ENCODE measurements at places on chromosomes 16 and 17.
A peak's percentile ranks its signal among the peaks of the same experiment; 100 is the strongest.

- no peak for DNase-seq
Observed at GRCh38 chr17:19781488-19782458, 33.7 kb upstream of the ALDH3A1 start.

DNA sequence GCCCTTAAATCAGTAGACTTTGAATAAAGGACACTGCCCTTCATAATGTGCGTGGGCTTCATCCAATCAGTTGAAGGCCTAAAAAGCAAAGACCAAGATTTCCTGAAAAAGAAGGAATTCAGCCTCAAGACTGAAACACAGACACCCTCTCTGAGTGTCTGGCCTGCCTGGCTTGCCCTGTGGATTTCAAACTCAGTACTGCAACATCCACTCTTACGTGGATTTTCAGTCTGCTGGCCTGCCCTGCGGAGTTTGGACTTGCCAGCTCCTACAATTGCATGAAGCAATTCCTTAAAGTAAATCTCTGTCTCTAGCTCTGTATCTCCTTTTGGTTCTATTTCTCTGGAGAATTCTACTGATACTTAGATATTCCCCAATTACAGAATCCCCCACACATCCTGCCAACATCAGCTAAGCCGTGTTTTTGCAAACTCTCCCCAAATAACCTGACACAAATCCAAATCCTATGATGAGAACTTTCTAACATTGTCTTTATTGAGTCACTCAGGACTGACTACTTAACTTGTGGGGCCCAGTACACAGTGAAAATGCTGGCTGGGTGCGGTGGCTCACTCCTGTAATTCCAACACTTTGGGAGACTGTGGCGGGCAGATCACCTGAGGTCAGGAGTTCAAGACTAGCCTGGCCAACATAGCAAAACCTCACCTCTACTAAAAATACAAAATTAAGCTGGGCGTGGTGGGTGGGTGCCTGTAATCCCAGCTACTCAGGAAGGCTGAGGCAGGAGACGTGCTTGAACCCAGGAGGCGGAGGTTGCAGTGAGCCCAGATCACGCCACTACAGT, 7.2 kb upstream of the TNFRSF17 start:
- DNase-seq, result no peak

DNA sequence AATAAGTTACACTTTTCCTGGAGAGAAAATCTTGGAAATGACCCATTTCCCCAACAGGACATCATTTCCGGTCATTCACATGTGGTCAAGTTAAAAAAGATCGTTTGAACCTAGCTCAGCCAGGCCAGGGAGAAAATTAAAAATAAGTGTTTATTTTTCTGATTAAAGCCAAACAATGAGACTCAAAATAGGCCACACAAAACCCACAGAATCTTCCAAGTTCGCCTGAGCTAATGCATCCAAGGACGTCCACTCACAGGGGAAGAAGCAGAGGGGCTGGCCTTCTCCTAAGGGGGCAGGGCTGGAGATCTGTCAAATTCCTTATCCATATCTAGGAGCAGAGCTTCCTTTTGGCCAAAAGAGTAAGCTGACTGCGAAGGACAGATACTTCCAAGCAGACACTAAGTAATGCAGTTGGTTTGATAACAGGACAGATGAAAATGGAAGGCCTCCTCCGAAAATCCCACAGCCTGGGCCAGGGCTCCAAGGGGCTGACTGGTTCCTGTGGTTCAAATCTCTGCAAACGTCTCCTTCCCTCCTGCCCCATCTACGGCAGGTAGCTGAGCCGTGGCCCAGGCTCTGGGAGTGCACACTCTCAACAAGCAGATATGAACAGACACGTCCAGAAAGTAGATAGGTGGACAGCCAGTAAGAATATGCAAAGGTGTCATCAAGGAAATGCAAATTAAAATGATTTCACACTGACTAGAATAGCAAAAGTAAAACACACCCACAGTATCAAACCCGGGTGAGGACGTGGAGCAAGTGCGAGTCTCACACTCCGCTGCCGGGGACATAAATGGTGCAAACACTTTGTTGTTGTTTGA, 98.5 kb downstream of the MRM3 start:
- DNase-seq, result no peak

GRCh38 chr16:2340564-2341455, at the start of gene ABCA3:
ABCA3 (minus strand) TSS chr16:2340728; CDS start chr16:2326466, 14,262 bp downstream.
- peak; percentile 98 for DNase-seq

- no peak for DNase-seq
Observed at GRCh38 chr17:39969375-39969774, 6.6 kb downstream of the GSDMA start.

DNA sequence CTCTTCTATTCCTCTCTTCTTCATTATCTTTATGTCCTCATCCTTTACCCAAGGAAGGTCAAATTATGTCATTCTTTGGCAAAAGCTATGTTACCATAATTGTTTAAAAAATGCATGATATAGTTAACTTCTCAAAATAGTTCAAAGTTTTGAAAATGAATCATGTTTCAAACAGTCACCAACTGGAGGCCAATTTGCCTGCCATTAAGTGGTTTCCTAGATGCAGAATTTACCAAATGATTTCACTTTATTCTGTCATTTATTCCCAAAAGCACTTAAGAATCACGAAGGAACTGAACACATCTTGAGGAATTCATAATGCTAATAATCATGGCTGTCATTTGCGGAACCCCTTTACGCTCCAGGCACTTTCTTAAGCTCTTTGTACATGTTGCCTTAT, 190.9 kb upstream of the CDH11 start:
- DNase-seq, result no peak

GRCh38 chr17:9036336-9036735, 15.0 kb downstream of the NTN1 start:
- DNase-seq, result no peak

DNA sequence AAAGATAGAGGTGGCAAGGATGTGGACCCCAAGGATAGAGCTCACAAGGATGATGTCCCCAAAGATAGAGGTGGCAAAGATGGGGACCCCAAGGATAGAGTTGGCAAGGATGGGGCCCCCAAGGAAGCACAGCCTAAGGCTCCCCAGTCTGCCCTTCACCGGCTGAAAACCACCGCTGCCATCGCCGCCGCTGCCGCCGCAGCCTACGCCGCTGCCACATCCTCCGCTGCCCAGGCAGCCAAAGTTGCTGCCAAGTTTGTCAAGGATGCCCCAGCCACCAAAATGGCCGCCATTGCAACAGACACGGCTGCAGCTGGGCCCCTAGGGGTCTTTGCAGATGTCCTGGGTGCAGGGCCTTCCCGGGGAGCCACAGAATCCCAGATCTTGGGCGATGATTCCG, 19.9 kb downstream of the C16orf96 start:
- no peak for DNase-seq

DNA sequence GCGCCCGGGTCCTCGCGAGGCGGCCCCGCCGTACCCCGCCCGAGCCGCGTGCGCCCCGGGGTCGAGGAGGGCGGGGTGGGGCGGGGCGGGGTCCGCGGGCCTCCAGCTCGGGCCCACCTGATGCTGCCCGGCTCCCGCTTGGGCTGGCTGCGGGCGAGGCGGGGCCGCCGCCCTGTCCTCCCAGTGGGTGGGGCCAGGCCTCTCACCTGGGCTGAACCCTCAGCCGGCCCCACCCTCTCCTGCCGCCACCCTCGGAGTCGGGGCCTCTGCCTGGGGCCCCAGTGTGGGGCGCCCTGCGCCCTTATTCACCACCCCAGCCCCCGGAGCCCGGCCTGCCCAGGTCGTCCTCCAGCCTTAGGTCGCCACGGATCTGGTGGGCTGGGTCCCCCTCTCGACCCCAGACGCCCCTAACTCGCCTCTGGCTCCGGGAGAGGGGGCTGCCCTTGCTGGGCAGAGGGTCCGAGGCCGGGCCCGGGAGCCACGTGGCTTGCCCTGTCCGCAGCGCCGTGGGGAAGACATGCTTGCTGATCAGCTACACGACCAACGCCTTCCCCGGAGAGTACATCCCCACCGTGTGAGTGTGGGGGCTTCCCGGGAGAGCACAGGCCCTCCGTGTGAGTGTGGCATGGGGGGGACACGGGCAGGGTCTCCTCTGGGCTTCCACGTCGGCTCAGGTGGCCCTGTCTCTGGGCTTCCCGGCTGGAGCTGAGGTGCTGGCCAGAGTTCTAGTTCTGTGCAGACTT, 578 bp downstream of the RAC3 start:
- DNase-seq, result no peak

GRCh38 chr17:51914577-51914976, 243.9 kb downstream of the CA10 start:
- no peak for DNase-seq

- DNase-seq, result no peak
Observed at GRCh38 chr16:67101311-67102082, 8.2 kb upstream of the PHAF1 start.

GRCh38 chr17:66446419-66446818, 144.0 kb downstream of the PRKCA start:
- no peak for DNase-seq

DNA sequence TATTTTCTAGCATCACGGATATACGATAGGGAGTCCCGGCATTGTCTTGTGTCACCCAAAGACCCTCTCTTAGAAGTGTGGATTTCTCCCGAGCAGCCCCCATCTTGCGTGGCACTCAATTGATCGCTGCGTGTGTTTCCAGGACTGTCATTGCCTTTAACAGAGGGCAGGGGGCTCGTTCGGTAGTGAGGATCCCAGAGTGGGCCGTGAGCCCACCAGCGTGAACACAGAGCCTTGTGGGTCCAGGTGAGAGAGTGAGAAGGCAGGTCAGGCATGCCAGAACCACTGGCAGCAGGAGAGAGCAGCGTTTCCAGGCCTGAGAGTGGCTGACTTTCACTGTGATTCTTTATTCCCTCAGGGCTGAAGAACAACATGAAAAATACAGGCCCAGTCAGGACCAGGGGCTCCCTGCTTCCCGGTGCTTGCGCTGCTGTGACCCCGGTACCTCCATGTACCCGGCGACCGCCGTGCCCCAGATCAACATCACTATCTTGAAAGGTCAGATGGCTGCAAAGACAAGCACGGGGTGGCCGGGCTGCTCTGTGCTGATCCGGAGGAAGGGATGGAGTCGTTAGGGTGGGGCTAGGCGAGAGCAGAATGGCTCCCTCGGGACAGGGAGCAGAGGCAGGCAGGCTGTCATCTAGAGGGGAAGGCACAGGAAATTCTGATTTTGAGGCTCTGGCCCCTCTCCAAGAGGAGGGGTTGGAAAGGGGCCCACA, 22.4 kb downstream of the C1QTNF1 start:
- no peak for DNase-seq

DNA sequence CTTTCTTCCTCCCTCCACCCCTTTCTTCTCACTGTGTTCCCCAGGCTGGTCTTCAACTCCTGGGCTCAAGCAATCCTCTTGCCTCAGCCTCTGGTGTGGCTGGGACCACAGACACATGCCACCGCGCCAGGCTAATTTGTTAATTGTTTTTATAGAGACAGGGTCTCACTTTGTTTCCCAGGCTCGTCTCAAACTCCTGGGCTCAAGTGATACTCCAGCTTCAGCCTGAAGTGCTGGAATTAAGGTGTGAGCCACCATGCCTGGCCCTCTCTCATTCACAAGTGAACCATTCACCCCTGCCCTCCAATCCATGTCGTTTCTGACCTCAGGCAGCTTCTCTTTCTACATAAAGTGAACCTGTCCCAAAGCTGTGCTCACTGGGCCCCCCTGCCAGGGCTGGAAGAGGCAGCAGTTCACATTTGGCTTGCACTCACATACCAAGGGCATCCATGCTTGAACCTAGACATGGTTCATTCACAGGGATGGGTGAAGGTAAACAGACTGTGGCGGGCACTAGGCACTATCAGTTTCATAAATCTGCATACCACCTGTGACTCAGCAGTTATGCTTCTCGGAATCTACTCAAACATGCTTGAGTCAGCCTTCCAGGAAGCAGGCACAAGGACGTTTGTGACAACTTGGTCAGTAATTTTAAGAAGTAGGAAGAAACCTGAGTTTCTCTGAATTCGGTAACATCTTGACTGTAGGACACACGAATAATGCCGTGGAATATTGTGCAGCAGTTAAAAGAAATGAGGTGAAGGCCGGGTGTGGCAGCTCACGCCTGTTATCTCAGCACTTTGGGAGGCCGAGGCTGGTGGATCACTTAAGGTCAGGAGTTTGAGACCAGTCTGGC, 6.0 kb upstream of the RNF213 start:
- no peak for DNase-seq

- DNase-seq, result no peak
Observed at GRCh38 chr16:12874186-12874585, 27.2 kb upstream of the SHISA9 start.

DNA sequence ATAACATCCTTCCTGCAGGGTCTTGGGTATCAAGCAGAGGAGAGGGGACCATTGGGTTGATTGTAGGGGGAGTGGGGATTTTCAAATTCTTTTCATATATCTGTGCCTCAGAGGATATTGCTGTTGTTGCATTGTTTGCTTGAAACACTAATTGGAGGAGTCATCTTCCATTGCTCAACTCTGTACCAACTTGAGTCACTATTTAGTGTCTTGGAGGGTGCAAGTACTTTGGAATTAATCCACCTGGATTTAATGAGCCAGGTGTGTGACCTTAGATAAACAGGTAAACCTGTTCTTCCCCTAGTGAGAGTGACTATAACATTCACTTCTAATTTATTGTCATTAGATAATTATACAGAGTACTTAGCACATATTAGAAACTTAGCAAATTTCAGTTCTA, 151.3 kb upstream of the CNTNAP4 start:
- DNase-seq, result no peak

GRCh38 chr17:63735691-63736090, 5.9 kb downstream of the STRADA start:
- no peak for DNase-seq

DNA sequence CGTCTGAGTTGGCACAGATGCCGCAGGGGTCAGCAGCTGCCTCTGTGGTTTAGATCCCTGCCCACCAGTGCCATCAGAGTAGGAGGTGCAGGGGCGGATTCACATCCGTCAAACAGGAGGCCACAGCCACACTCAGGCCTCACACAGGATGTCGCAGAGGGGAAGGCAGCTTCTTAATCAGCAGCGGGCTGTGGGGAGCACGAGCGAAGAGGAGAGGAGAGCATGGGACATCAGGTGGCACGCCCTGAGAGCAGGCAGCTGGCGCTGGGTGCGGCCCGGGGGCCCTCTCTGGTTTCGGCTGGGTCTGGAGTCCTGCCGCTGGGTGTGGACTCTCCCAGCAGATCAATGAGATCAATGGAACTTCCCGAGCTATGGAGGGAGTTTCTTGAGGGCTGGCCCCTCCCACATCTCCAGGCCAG, 9.6 kb downstream of the LLGL2 start:
- DNase-seq, result no peak

DNA sequence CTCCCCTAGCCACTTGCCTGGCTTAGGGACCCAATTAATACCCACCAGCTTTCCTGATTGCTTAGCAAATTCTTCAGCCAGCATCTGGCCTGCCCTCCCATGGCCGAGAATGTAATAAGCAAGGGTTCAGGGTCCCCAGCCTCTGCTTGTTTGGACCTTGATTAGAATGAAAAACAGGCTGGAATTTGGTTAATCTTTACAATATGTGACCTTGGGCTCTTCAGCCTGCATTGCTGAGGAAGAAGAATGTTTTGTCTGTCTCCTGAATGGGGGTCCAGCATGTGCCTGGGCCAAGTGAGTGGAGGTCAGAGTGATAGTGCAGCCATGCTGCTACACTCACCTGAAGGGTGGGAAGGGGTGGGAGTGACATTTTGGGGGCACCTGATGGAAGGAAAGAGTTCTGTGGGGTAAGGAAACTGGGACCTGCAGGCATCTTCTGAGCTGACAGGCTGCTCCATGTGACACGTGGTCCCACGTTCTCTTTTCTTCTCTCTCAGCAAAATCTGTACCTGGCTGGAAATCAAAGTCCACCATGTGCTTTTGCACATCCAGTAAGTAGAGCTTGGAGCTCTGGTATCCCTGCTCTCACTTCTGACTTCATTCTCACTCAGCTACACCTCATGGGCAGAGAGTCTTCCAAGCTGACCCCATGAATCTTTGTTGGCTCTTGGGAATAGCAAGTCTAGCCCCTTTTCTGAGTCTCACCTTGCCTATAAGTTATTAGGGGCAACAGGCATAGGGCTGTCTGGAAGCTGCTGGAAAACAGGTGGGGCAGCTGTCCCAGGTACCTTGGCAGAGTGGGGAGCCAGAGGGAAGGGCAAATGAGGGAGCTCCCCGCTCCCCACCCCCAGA, 5.3 kb downstream of the TMEM106A start:
- DNase-seq, result no peak
